Thymus (tissue), 14 donors: ENCODE measurements at places on chromosomes 4 and X. TPM values are rescaled to one million over a fixed set of nuclear protein-coding genes. Genes with fewer than 3 reads are reported as not detected.

Gene HSFX4
- 0.28 TPM for total RNA-seq

Gene ZCCHC18
- 0.94 TPM for total RNA-seq

Gene SPANXB1
- total RNA-seq: not detected

Gene ODAPH
- not detected for total RNA-seq

Gene MAML3
- 4.3 TPM for total RNA-seq
